ENCODE measurements at places on chromosomes 6 and 20.

DNA sequence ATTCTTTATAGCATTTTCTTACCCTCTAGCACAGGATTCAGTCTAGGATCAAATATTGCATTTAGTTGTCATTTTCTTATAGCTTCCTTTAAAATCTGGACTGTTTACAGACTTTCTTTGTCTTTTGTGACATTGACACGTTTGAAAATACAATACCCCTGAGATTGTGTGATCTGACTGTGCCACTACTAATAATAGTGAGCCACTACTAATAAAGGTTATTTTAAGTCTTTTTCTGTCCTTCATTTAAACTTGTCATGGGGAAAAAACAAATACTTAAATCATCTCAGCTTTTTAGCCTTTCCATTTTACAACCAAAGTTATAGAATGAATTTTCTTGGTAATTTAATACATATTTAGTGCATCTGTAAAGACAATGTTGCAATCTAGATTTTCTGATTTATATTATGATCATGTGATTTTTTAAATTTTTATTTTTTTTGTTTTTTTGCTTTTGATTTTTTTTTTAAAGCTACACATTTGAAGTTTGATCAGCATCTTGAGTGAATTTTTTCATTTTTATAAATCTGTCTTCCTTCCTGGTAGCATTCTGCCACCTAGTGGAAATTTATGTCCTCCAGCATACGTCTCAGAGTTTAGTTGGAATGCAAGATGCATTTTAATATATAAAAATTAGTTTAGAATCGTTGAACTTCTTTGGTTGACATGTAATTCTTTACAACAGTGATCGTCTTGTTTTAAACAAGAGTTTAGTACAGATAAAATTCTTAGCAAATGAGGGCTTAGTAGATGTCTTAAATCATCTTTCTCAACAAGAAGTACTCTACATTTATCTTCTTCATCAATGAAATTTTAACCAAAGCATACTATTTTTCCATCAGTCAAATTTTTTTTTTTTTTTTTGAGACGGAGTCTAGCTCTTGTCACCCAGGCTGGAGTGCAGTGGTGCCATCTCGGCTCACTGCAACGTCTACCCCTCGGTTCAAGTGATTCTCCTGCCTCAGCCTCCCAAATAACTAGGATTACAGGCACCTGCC lies 119.4 kb downstream of the NCOA3 start:
- DNase-seq: no peak

DNA sequence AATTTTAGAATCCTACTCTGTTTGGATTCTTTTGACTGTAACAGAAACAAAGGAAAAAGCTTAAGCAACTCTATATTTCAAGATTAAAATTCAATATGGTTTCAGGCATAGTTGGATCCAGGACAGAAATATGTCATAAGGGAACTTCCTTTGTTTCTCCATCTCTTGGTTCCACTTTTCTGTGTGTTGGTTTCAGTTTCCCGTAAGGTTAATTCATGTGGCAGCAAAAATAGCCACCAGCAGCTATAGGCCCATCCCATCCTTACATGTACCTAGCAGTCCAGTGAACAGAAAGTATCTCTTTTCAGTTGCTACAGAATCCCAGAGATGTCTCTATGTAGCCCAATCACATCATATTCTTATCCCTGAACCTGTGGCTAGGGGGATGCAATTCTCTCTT lies 8.8 kb upstream of the FAM8A1 start:
- DNase-seq: no peak

- no peak for DNase-seq
Measured at GRCh38 chr6:44011350-44011920, 115.8 kb downstream of the MRPL14 start.

DNA sequence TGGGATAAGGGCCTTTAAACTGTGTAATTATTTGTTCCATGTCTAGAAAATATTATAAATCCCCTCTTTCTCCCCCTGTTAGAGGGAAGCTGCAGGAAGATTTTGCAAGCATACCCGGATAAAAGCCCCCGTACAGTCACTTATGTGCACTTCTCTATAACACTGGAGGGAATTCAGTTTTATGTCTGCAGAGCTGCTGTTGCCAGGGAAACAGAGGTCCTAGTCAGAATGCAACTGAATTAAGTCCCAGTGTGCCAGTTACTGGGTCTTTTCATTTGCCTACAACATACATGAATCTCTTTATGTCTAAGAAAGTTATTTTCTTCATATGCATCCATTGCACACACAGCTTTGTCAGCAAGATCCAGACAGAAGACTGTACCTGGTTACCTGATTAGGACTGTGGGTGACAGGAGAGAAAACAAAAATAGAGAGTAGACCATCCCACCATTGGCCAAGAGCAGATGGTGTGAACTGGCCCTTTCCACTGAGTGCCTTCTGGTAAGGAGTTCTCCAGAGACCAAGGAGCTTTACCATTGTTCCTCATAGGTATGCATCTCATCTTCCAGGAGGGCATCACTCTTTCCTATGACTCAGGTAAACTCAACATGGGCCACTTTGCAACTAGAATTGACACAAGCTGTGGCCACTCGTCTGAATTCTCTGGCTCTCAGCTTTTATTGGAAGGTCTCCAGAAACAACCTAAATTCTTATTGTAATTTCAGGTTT lies 180.8 kb upstream of the PHACTR1 start:
- DNase-seq: no peak

GRCh38 chr6:157253699-157254098 lies 69.6 kb downstream of the TMEM242 start:
- DNase-seq: no peak

GRCh38 chr6:137282254-137282653 lies 63.1 kb upstream of the IFNGR1 start:
- DNase-seq: no peak

GRCh38 chr20:62305149-62305764 lies 2.5 kb downstream of the ADRM1 start:
- DNase-seq: no peak
